ENCODE measurements at places on chromosomes 4 and X. TPM values are rescaled to one million over a fixed set of nuclear protein-coding genes. Genes with fewer than 3 reads are reported as not detected.

The CLCN4 gene
- not detected for total RNA-seq

The SOWAHB gene
- total RNA-seq: 34.3 TPM

The SORBS2 gene
- total RNA-seq: 92.7 TPM

The MAMLD1 gene
- total RNA-seq: 0.20 TPM

The ARAP2 gene
- total RNA-seq: 42.3 TPM

The TXLNG gene
- 8.7 TPM for total RNA-seq

The ARR3 gene
- not detected for total RNA-seq

The BEND2 gene
- total RNA-seq: not detected

The GATA1 gene
- not detected for total RNA-seq

The PHKA1 gene
- 4.6 TPM for total RNA-seq

- no peaks in the 10 kb centered on the region for H3K4me1 ChIP-seq
- H3K4me3 ChIP-seq: no peak overlapping the region
- no peaks in the 10 kb centered on the region for H3K27me3 ChIP-seq
- H3K27ac ChIP-seq: no peak overlapping the region
- H3K36me3 ChIP-seq: no peaks in the 10 kb centered on the region
Observed at GRCh38 chr4:24076811-24077210, 187.0 kb upstream of the PPARGC1A start.

GRCh38 chr4:25098964-25099891 lies 61.0 kb downstream of the SEPSECS start:
- H3K27me3 ChIP-seq: peaks cover 10% of the 10 kb centered on the region
- no peaks in the 10 kb centered on the region for H3K4me1 ChIP-seq
- H3K27ac ChIP-seq: no peak overlapping the region
- no peaks in the 10 kb centered on the region for H3K36me3 ChIP-seq

DNA sequence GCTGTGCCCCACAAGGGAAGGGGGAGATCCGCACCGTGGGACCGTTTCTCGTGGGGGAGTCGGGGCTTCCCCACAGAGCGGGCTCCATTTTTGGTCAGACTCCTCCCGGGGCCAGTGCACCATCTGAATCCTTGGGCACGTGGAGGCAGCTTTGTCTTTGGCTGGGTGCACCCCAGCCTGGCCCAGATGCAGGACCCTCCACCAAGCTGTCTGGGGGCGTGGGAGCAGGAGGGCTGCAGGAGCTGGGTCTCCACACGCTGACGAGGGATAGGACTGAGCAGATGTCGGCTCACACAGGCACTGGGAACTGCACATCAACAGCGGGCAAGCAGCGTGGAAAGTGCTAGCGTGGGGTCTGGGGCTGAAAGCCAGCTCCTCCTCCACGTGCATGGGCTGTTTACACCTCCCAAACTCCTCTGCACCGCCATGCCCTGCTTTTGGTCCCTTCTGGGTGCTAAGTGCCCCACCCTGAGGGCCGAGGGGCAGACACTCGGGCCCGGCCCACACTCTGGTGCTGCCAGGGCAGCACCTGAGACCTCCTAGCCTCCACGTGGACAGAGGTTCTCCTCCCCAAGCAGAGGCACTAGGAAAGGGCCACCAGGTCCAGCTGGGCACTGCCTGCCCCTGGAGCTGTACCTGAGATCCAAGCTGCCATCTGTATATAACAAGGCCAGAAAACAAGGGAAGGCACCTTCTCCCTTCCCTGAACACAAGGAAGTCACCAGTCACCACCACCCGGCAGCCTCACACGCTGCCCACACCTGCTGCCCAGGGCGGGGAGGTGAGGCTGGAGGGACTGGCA lies 13.8 kb downstream of the DGKQ start:
- H3K27me3 ChIP-seq: no peaks in the 10 kb centered on the region
- H3K27ac ChIP-seq: no peak overlapping the region
- no peaks in the 10 kb centered on the region for H3K4me1 ChIP-seq
- DNase-seq: no peak
- H3K4me3 ChIP-seq: no peak overlapping the region

DNA sequence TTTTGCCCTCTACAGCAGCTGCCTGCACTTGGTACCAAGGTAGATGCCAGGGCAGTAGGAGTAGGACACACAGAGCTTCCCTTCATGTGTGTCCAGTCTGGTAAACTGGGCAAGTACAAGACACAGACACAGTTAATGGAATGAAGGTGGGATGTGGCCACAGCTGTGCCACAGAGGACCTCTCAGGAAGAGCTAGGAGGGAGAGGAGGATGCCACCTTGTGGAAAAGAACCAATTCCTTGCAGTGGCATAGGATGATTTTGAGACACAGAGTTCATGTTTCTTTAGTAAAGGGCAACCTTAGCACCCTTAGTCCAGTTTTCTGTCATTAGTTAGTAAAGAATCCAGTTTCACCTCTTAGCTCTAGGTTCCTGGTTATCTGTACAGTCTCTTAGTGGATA lies 36.3 kb upstream of the TBC1D14 start:
- H3K27ac ChIP-seq: no peak overlapping the region
- H3K36me3 ChIP-seq: peaks cover 12% of the 10 kb centered on the region
- no peaks in the 10 kb centered on the region for H3K4me1 ChIP-seq
- no peaks in the 10 kb centered on the region for H3K27me3 ChIP-seq
- no peak for DNase-seq

DNA sequence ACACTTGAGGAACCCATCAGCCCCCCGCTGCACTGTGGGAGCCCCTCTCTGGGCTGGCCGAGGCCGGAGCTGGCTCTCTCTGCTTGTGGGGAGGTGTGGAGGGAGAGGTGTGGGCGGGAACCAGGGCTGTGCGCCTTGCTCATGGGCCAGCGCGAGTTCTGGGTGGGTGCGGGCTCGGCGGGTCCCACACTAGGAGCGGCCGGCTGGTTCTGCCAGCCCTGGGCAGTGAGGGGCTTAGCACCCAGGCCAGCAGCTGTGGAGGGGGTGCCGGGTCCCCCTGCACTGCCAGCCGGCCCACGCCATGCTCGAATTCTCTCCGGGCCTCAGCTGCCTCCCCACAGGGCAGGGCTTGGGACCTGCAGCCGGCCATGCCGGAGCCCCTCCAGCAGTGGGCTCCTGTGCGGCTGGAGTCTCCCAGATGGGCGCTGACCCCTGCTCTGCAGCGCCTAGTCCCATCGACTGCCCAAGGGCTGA lies 430.2 kb downstream of the FAT4 start:
- no peaks in the 10 kb centered on the region for H3K27me3 ChIP-seq
- no peaks in the 10 kb centered on the region for H3K36me3 ChIP-seq
- no peak overlapping the region for H3K4me3 ChIP-seq
- H3K4me1 ChIP-seq: no peaks in the 10 kb centered on the region

GRCh38 chr4:109998867-109999584 lies 86.3 kb downstream of the EGF start:
- no peaks in the 10 kb centered on the region for H3K27me3 ChIP-seq
- DNase-seq: no peak
- H3K27ac ChIP-seq: no peak overlapping the region
- no peaks in the 10 kb centered on the region for H3K36me3 ChIP-seq
- H3K4me3 ChIP-seq: no peak overlapping the region

DNA sequence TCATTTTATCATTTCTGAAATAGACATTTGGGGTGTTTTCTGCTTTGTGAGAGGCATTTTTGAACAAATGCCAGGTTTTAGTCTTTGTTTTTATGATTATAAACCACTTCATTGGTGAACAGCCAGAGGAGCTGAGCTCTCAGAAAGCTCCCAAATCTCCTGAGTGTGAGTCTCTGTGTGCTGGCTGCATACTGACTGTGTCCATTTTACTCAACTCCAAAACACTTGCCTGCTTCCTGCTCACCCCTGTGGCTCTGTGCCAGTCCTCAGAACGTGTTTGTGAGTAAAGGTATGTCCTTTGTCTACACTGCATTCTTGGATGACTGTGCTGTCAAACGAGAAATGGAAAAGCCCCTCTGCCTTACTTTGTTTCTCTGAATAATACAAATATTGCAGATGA lies 5.4 kb upstream of the LRAT start:
- H3K36me3 ChIP-seq: no peaks in the 10 kb centered on the region
- H3K27ac ChIP-seq: no peak overlapping the region
- no peak for DNase-seq
- peaks cover 28% of the 10 kb centered on the region for H3K27me3 ChIP-seq
- no peak overlapping the region for H3K4me3 ChIP-seq

DNA sequence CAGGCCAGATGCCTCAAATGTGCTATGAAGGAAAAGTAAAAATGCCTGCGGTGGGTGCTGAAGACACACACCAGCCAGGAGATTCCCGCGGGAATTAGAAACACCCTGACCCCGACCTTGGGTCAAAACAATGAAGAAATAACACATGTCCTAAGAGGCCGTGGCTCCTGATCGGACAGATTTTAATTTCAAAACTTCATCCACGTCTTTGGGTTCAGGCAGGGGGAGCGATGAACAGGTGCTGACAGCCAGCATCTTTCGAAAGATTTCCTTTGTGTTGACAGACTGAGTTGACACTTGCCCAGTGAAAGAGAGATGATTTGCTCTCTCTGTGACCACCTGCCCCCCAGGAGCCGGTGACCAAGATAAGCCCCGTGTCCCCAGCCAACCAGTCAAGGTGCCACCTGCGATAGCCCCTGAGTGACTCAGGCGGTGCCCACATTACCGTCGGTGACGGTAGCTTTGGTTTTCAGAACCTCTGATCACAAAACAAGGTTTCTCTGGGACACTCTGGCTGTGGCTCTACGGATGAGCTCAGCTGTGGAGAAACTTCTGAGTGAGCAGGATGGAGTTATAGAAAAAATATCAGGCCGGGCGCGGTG lies 11.0 kb upstream of the IL3RA start:
- no peaks in the 10 kb centered on the region for H3K4me1 ChIP-seq
- H3K27ac ChIP-seq: no peak overlapping the region
- no peak for DNase-seq
- no peaks in the 10 kb centered on the region for H3K36me3 ChIP-seq
- no peaks in the 10 kb centered on the region for H3K27me3 ChIP-seq
- H3K4me3 ChIP-seq: no peak overlapping the region

DNA sequence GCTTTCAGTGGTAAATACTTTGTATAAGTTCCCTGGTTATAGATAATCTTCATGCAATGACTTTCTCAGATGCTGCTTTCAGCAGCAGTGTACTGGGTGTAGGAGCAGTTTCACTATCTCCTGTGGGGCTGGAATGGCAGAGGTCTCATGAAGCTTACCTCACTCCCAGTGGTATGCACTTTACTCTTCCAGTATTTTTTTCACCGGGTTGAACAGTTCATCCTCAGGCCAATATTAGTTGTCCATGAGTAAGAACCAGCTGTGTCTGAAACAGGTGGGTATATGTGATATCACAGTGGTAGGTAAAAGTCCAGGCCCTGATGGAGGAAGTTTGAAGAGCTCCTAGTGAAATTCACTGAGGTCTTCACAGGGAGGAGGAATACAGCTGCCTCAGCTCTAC lies 351.5 kb upstream of the EMCN start:
- H3K36me3 ChIP-seq: no peaks in the 10 kb centered on the region
- no peak for DNase-seq
- no peaks in the 10 kb centered on the region for H3K4me1 ChIP-seq
- no peak overlapping the region for H3K4me3 ChIP-seq

DNA sequence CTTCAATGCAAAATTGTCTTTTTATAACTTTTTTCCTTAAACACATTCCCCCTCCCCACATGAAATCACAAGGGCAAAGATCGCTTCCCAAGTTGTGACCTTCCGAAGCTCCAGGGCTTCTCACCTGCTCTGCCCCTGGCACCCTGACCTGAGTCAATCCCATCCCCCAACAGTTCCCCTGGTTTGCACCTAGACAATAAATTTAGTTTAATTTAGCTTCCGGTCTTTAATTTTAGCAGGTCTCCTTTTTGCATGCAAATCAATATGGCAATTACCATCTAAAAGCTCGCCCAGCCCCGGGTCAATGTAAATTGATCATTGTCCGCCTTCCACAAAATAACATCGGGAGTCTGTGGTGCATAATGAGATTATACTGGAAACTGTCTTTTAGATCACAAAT lies 6.8 kb downstream of the BCOR start:
- peaks cover 74% of the 10 kb centered on the region for H3K4me1 ChIP-seq
- DNase-seq: no peak
- no peaks in the 10 kb centered on the region for H3K27me3 ChIP-seq
- H3K4me3 ChIP-seq: no peak overlapping the region
- H3K36me3 ChIP-seq: no peaks in the 10 kb centered on the region
- peak overlapping the region; percentile 83 for H3K27ac ChIP-seq

DNA sequence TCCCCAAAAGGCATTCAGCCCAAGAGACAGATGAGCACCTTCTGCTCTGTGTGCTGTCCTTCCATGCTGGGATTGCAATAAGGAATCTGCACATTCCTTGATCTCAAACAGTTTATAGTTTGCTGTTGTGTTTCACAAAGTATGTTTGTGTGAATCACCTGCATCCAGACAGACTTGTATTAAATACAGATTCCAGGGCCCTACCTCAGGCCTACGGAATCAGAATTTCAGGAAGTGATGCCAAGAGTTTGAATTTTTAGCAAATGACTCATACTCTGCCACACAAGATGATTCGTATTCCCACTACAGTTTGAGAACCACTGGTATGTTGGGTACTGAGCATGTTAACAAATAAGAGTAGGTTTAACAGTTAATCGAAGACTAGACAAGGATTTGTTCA lies 7.0 kb downstream of the VAMP7 start:
- H3K27me3 ChIP-seq: no peaks in the 10 kb centered on the region
- H3K4me3 ChIP-seq: no peak overlapping the region
- no peak overlapping the region for H3K27ac ChIP-seq
- DNase-seq: no peak
- peaks cover 5% of the 10 kb centered on the region for H3K4me1 ChIP-seq

GRCh38 chrX:40688929-40689328 lies 41.6 kb upstream of the CXorf38 start:
- H3K4me3 ChIP-seq: no peak overlapping the region
- no peak overlapping the region for H3K27ac ChIP-seq
- H3K36me3 ChIP-seq: no peaks in the 10 kb centered on the region
- no peaks in the 10 kb centered on the region for H3K27me3 ChIP-seq
- DNase-seq: no peak

DNA sequence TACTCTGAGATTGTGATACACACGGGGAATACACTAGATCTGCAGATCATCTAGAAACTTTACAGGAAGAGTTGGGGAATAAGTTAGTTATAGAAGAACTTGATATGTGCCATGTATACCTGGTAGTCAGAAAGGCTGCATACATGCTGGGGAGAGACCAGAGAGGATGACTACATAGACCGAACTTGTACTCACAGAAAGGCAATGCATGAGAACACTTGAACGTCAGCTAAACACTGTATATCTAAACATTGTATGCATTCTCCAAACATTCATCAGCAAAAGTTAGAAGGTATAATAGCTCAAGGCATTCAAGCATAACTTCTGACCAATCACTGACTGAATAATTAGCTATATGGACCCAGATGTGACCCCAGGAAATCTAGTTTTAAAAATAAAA lies 78.0 kb upstream of the PDHA2 start:
- no peaks in the 10 kb centered on the region for H3K4me1 ChIP-seq
- no peak overlapping the region for H3K27ac ChIP-seq
- no peaks in the 10 kb centered on the region for H3K36me3 ChIP-seq
- no peak for DNase-seq

DNA sequence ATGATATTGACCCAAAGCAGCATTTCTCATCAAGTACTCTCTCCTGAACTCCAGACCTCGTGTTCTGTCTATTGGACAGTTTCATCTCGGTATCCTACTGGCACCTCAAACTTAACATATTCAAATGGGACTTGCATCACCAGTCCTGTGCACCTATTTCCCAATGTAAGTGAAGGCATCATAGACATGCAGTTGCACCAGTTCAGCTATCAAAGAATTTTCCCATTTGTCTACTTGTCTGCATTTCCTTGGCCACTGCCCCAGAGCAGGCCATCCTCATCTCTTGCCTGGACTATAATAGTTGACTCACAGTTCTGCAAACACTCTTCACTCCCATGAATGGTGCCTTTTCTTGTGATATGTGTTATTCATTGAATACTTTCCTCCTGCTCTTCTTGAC lies 11.3 kb upstream of the LIMCH1 start:
- no peaks in the 10 kb centered on the region for H3K27me3 ChIP-seq
- no peak overlapping the region for H3K27ac ChIP-seq
- no peak overlapping the region for H3K4me3 ChIP-seq
